Kasumi-1 (cell line): ENCODE measurements at places on chromosomes 1 and 21.

DNA sequence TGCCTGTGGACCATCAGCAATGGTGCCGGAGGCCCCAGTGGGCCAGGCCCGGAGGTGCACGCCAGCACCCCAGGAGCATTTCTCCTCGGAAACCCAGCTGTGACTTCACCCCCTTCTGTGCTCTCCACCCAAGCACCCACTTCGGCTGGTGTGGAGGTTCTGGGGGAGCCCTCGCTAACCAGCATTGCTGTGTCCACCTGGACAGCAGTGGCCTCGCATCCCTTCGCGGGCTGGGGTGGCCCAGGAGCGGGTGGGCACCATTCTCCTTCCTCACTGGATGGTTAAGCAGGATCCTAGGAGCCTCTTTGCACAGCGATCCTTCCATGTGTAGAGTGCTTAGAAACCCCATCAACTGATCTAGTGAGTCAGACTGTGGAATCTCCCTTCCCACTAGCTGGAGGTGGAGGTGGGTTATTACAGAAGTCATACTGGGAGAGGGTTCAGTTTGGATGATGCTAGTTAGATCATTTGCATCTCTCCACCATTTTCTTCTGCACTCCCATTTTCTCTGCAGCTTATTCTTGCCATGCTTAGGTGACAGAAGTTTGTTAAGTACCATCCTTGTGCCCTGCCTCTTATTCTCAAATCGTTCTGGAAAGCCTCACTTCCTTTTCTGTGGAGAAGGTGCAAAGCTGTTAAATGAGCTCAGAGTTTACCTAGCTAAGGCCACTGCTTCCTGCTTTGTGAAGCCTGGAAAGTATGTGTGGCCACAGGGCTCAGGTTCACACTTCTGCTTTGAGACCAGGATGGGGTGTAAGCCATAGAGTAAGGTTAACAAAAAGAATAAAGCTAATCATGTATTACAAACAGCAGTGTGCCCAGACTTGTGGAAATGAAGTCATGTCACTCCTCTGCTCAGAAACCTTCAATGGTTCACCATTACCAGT is 32.3 kb downstream of the TBX19 start:
- DNase-seq = no peak

GRCh38 chr1:6033986-6034749 is 11.5 kb upstream of the KCNAB2 start:
- DNase-seq = no peak

DNA sequence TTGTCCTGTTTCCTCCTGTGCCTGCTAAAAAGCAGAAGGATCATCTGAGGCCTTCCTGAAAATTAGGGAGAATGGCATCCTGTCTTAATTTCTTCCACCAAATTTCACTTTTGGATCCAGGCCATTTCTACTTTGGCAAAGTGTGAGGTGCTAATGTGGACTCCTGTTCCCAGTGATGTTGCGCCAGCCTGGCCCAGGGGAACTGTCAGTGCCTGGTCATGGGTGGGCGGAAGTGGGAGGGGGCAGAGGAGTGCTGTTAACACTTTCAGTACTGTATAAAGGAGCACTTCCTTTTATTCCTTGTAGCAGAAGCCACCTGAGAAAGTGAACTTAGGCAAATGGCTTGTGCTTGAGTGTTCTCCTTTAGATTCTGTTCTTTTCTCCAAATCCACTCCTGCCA is 19.9 kb downstream of the ELAPOR1 start:
- DNase-seq = no peak

DNA sequence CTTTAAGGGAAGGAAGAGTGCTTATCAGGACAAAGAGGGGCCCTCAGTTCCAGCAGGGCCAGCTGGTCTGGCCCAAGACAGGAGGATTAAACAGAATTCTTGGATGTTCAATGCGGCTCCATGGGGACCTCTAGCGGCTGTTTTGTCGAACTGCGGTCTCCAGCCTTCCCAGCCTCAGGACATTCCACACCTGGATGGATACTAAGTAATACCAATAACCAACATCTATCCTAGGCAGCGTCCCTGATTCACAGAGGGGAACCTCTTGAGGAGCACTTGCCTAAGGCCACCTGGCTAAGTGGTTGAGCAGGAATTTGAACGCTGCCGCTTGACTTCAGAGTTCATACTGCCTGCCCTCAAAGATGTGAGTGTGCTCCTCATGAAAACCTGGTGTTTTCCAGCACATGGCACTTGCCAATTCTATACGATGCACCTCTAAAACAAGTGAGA is 15.5 kb upstream of the CD247 start:
- DNase-seq = peak; percentile 63

DNA sequence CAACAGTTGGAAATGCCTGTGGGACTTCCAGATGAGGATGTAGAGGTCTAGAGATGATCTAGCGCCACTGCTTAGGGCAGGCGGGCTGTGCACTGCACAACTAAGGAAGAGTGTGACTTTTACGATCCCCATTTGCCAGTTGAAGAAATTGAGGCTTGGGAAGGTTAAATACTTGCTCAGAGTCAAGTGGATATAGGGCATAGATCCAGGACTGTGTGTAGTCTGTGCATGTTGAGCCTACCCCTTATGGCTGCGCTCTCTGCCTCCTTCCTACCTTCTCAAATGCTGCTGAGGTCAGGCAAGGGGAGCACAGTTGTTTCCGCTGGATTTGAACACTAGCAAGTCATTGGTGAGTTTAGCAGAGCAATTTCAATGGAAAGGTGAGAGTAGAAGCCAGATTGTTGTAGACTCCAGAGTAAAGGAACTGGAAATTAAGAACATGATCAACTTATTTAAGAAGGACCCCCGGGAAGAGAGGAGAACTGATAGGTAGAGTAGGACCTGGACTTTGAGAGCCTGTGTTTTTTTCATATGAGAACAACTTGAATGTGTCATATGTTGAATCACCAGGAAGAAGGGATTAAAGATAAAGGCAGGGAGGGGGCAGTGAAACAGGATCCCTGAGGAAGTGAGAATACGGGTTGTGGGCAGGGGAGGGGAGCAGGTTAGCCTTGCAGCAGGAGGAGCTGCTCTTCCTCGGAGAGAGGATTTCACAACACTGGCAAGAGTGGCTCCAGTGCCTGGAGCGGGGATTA is 2.7 kb downstream of the CAPN2 start:
- DNase-seq = peak; percentile 57

GRCh38 chr1:244286341-244286740 is 165.4 kb downstream of the ADSS2 start:
- DNase-seq = no peak

GRCh38 chr1:115242543-115242942 is 95.5 kb downstream of the NGF start:
- DNase-seq = no peak

GRCh38 chr1:28986306-28986910 is 72.0 kb downstream of the EPB41 start:
- no peak for DNase-seq

- DNase-seq = no peak
These were observed 754.6 kb downstream of the MRPL39 start for GRCh38 chr21:24852610-24853195.

DNA sequence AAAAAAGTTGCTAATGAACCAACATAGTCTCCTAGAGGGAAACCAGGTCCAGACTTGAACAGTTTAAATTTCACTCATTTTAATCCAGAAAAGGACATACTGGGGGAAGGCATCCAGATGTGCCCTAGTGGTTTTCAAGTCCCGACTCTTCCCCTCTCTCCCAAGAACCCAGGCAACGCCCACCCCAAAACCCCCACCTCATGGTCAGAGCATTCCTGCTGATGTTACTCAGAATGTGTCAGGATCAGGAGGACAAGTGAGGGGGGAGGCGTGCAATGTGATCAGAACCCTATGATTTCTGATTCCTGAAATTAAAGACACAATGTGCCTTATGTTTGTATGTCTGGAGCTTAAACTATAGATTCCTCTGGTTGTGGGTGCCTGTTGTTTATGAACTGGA is 1.6 kb upstream of the CTSK start:
- no peak for DNase-seq

DNA sequence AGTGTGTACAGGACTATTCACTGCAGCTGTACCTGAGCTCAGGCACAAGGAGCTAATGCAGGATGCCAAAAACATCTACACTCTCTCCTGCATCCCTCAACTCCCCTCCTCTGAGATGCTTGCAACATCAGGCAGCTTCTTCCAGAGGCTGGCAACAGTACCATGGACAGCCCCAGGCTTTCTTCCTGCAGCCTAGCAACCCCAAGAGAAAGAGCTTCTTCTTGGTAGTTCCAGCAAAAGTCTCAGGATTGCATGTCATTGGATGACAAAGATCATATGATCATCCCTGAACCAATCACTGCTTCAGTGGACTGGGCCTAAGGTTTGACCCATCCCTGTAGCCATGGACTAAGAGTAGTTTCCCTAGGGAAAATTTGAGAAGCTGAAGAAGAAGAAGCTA is 46.7 kb downstream of the CAMK2N1 start:
- peak; percentile 19 for DNase-seq

GRCh38 chr1:1098681-1099421 is 17.0 kb downstream of the C1orf159 start:
- DNase-seq = no peak

- peak; percentile 90 for DNase-seq
These were observed 23.3 kb downstream of the CNIH4 start for GRCh38 chr1:224380003-224380402.

GRCh38 chr1:163291461-163291860 is 30.3 kb upstream of the NUF2 start:
- DNase-seq = no peak

DNA sequence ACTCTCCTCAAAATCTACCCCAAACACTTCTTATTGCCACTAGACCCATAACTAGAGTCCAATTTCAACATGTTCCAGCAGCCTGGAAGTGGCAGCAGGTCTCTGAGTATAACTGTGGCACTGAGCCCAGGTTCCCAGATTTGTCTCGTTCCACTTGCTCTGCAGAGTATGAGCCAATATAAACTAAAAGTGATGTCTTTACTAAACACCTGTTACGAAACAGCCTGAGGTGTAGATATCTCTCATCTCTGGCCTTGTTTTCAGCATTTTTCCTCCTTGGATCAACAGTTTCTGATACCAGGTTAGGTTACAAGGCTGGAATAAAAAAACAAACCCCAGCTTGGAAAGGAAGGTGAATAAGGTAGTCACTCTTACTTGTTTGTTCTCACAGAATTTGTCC is 25.2 kb upstream of the PRDX6 start:
- DNase-seq = no peak

DNA sequence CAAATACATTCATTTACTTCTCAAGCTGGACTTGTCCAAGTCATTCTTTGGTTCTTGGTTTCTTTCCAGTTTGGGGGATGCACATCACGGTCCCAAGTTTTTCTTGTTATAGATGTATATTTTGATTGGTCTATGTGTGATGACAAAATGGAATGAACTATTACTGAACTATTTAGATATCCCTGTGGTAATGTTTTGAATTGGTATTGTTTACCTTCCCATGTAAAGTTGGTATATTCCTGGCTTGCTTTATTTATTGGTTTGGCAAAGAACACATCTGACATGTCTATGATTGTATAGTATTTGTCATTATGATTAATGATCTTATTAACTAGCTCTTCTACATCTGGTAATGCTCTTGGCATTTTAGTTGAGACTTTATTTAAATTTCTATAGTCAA is 22.4 kb upstream of the ZNF692 start:
- DNase-seq = no peak

GRCh38 chr1:36456391-36456928 is 6.2 kb upstream of the OSCP1 start:
- no peak for DNase-seq

GRCh38 chr1:200184196-200184595 is 156.7 kb downstream of the NR5A2 start:
- peak; percentile 96 for DNase-seq

DNA sequence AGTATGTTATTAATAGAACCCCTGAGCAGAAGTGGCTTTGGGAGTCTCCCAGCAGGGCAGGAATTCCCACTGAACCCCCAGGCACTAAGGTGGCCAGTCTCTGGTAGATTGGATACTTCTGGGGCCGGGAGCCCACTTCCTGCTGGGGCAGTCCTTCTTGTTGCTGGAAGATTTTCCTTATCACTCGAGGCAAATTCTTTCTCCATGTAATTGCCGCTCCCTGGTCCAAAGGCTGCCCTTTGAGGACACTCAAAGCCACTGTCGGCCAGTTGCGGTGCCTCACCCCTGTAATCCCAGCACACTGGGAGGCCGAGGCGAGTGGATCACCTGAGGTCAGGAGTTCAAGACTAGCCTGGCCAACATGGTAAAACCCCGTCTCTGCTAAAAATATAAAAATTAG is 22.6 kb upstream of the TNFRSF1B start:
- DNase-seq = no peak

DNA sequence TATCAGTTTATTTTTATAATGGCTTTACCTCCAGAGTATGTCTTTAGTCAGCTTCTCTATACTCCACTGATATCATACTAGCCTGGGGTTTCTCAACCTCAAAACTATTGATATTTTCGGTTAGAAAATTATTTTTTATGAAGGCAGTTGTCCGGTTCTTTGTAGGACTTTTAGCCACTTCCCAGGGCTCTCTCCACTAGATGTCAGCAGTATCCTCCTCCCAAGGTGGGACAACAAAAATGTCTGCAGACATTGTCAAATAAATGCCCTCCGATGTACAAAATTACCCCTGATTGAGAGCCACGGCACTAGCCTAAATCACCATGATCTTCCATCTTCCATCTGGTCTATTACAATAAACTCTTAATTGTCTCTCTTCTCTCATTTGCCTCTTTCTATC is 4.1 kb upstream of the GRIK1 start:
- DNase-seq = no peak

GRCh38 chr1:33460947-33461629 is 11.4 kb upstream of the ZSCAN20 start:
- DNase-seq = peak; percentile 29

GRCh38 chr1:41632781-41633575 is 148.5 kb upstream of the EDN2 start:
- no peak for DNase-seq

DNA sequence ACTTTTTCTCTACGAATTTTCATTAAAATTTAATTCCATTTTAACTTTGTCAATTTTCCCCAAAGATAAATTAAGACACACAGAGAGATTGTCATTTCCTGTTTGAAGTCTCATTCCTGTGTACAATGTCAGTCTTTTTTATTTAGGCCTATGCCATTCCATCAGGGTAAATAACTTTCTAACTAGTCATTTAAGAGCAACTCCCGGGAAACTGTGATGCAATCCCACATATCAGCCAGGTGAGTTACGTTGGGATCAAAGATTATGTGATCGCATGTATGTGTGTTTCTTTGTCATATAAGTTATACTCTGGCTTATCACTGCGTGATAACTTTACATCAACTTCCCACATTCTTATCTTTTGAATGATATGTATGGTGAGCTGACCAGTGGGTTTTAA is 86.1 kb upstream of the S1PR1 start:
- DNase-seq = no peak

GRCh38 chr1:87648323-87649119 is 319.8 kb downstream of the LMO4 start:
- no peak for DNase-seq

GRCh38 chr1:94549706-94550105 is 8.1 kb upstream of the F3 start:
- DNase-seq = no peak

GRCh38 chr1:197557302-197557701 is 218.0 kb downstream of the DENND1B start:
- no peak for DNase-seq

GRCh38 chr21:35829067-35829466 is 231.3 kb downstream of the SETD4 start:
- no peak for DNase-seq
